ENCODE measurements at places on chromosomes 7 and 10.

DNA sequence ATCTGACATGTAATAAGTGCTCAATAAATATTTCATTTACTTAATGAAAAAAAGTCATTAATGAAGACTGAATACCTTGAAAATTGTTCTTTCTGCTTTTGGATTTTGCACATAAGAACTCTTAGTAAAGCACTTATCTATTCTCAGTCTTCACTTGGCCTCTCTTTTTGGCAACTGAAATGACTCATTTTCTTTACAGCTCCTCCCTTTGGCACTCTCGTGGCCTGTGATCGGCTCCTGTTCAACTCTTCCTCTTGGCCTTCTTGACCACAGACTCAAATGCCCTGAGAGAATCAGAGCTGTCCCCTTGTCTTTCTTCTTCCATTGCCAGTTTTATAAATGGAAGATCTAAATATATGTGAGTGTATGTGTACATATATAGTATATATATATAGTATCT lies 54.2 kb downstream of the FOXP2 start:
- no peak for DNase-seq

DNA sequence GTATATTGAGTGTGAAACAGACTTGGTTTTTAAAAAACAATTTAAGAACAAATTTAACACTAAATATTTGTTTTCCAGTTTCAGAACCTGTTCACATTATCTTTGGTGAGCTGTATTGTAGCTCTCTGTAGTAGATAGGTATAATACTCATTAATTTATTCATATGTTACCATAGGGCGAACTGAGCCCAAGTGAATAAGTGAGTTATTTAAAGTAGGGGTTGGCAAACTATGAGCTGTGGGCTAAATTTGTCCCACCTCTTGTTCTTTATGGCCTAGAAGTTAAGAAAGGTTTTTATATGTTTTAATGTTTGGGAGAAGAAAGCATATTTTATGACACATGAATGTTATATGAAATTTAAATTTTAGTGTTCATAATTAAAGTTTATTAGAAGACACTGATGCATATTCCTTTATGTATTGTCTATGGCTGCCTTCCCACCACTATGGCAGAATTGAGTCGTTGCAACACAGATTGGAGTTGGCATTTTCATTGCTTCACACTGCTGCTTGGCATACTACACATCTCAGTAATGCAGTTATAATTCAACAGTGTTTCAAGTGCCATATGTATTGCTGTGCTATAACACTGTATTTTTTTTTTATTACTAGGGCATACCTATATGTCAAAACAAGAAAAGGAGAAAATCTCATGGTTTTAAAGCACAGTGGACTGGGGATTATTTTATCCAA lies 146.5 kb downstream of the ADK start:
- DNase-seq = no peak

GRCh38 chr7:87506246-87507180 lies 31.0 kb upstream of the ABCB4 start:
- DNase-seq = no peak

DNA sequence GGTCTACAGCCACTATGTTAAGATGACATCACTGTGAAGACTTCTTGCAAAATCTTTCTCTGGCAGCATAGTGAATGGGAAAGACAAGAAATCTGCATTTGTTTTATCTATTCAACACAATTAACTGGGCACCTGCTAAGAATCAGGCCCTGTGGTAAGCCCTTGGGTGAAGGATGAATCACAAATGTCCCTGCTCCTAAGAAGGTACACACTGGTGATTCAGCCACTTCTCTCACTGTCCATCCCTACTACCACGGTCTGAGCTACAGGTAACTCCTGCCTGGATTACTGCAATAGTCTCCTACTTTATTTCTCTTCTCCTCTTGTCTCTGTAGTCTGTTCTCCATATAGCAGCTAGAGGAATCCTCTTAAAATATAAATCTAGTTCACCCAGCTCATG lies 116.1 kb downstream of the HIBADH start:
- DNase-seq = no peak

- DNase-seq = no peak
These were observed 540.9 kb downstream of the SUGCT start for GRCh38 chr7:40675741-40676140.

- DNase-seq = no peak
These were observed 46.3 kb downstream of the MYOF start for GRCh38 chr10:93435621-93436397.

DNA sequence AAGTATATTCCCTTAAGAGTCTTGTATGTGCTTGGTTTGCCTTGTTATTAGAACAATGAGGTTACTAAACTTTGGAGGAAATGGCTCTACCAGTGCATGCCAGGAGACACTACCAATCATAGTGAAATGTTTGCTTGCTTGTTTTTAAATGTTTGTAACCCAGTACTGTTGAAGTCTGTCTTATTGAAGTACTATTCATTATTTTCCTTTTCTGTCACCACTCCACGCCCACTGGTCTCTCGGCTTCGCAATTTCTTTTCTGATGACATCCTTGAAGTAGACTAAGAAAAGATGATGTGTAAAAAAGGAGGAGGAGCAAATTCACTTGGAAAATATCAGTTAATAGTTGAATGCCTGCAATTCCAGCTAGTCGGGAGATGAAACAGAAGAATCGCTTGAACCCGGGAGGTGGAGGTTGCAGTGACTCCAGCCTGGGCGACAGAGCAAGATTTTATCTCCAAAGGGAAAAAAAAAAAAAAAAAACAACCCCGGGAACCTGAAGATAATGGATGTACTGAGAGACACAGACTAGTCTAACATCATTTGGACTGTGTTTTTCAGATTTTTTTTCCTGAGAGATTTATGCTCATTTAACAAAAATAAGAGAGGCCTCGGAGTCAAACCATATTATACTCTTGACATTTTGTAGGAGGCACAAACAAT lies 959.4 kb downstream of the PCDH15 start:
- no peak for DNase-seq

DNA sequence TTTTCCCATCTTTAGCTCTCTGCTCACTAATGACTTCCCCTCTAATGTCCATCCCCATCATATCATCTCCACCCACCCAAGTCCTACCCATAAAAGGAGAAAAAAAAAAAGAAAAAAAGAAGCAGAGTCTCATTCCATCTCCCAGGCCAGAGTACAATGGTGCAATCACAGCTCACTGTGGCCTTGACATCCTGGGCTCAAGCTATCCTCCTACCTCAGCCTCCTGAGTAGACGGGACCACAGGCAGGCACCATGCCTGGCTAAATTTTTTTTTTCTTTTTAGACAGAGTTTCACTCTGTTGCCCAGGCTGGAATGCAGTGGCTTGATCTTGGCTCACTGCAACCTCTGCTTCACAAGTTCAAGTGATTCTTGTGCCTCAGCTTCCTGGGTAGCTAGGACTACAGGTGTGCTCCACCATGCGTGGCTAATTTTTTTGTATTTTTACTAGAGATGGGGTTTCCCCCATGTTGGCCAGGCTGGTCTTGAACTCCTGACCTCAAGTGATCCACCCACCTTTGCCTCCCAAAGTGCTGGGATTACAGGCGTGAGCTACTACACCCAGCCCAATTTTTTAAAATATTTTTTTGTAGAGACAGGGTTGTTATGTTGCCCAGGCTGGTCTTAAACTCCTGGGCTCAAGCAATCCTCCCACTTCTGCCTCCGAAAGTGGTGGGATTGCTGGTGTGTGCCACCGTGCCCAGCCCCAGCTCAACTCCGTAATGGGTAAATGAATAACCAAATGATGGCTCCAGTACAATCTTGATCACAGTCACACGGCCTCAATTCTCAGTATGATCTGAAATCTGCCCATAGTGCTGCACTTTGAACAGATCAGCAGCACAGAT lies 24.6 kb upstream of the SGMS1 start:
- no peak for DNase-seq

DNA sequence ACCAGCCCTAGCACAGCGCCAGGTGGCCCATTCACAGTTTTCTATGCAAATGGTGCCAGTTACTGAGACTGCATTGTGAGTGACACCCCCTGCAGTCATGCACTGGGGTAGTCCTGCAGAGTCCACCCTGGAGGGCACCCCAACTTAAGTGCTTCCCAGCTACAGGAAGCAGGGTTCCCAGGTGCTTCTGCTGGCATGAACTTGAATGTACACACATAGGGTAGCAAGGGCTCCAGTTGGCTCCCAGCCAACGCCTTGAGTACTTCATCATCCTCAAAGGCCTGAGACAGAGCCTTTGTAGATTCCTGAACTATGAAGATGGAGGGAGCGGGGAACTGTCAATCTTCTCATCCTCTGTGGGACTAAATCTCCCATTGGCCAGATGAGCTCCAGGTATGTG lies 11.5 kb upstream of the NPFFR1 start:
- no peak for DNase-seq

GRCh38 chr7:73681031-73681430 lies 2.2 kb downstream of the DNAJC30 start:
- DNase-seq = no peak

- no peak for DNase-seq
These were observed 240.4 kb downstream of the KIAA1217 start for GRCh38 chr10:24449321-24449740.

GRCh38 chr7:90894122-90894521 lies 298.0 kb downstream of the CDK14 start:
- no peak for DNase-seq

DNA sequence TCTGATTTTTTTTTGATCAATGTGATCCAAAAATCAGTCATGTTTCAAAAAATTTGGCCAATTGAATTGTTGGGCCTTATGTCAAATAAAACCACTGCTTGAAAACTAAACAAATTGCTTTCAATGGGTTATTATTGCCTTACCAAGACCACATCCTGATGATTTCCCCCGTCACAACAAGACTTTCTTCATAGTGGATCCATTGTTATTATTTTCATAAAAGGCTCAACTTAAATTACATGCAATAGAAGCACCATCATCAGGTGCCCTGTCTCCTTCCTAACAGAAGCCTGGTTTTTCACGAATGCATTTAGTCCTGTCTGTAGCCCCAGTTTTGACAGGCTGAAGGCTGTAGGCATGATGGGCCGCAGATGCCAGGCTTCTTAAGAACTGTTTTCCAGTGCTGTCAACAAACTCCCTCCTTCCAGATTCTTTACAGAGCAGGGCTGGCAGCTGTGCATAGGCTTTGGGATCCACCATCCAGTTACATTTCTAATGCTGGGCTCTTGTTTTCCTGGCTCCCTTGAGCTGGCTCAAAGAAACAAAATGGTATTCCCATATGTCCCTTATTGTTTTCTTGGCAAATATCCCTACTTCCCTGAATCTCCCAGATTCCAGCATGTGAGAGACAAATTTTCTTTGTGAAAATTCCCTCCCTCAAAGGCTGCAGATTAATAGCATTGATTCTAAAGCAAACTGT lies 302.0 kb downstream of the TWIST1 start:
- no peak for DNase-seq

GRCh38 chr10:48655411-48656240 lies 29.0 kb upstream of the WDFY4 start:
- no peak for DNase-seq

DNA sequence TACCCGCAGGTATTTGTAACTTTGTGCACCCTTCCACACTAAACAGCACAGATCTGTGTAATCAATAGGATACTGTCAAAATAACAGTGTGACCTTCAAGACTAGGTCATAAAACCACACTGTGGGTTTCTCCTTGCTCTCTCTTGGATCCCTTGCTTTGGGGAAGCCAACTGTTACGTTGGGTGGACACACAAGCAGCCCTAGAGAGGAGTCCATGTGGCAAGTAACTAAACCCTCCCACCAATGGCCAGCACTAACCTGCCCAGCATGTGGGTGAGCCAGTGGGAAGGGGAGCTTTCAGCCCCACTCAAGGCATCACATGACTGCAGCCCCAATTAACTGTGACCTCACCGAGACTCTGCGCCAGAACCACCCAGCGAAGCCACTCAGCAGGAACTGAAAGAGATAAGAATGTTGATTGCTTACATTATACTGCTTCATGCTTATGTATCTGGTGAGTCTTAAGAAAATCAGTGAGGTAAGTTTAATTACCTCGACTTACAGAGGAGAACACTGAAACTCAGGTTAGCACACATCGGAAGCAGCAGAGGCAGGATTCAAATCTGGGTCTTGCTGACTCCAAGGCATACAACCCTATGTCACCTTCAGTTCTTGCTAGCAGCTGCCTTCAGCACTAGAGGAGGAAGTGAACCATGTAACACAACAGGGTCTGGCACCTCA lies 9.4 kb upstream of the ZC3HAV1 start:
- DNase-seq = no peak

GRCh38 chr10:59325116-59325515 lies 37.2 kb downstream of the FAM13C start:
- DNase-seq = no peak

DNA sequence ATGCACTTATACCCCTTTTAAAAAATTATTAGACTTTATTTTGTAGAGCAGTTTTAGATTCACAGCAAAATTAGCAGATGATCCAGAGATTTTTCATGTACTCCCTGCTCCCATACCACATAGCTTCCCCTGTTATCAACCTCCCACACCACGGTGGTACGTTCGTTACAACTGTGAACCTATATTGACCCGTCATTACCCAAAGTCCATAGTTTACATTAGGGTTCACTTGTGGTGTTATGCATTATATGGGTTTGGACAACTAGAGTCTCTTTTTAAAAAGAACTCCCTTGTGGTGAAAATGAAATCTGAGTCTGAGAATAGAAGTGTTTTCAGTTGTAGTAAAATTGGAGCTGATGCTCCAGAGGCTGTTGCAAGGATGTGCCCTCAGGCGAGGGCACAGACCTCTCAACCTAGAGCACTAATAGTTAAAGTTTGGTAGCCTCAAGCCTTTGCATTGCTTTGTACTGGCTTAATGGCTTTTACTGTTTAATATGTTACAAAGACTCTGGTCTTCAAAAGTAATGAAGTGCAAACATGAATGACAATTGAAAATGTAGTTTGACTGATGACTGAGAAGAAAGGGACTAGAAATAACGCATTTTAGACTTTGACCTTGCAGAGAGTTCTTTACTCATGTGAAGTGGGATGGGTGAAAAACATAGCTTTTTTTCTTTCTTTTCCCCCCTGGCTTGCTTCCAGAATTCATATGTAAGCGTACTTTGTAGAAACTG lies 30.6 kb upstream of the CSTF2T start:
- no peak for DNase-seq

DNA sequence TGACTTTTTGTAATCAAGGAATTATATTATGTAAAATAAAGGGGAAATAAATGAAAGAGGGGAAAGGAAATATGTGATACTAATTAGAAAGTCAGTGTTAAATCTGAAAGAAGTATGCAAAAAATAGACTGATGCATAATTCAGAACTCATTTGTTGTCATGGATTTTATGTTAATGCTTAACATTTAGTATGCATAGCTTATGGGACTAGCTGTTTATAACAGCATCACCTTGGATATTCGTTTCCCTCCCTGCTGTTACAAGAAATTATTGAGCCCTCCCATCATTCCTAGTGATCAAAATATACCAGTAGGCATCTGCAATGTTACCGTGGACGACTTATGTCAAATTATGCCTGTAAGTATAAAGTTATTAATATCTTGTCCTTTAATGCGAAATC lies 85.9 kb downstream of the HECTD2 start:
- DNase-seq = no peak

- no peak for DNase-seq
These were observed 24.3 kb downstream of the CSTF2T start for GRCh38 chr10:51675088-51675487.

- DNase-seq = no peak
These were observed 23.5 kb upstream of the SAMD9L start for GRCh38 chr7:93171606-93172226.
